Neural progenitor cell (in vitro differentiated cells): ENCODE measurements at places on chromosomes 2 and 18.

DNA sequence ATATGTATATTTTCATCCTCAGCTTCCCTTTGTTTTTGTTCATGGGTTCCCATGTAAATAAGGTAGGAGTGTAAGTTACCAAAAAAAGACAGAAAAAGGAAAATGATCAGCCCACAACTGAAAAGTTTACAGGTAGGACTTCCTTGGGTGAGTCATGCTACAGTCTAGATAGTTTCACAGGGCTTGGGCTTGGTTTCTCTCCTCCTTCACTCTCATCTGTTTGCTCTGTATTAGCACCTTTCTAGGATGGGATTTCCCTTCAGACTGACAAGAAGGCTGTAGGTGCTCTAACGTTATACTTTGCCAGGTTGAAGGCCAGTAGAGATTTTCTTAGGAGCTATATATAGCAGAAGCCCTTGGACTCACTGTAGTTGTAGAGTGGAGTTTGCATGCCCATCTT, 57.9 kb downstream of the FAM171B start:
- no peak for DNase-seq

DNA sequence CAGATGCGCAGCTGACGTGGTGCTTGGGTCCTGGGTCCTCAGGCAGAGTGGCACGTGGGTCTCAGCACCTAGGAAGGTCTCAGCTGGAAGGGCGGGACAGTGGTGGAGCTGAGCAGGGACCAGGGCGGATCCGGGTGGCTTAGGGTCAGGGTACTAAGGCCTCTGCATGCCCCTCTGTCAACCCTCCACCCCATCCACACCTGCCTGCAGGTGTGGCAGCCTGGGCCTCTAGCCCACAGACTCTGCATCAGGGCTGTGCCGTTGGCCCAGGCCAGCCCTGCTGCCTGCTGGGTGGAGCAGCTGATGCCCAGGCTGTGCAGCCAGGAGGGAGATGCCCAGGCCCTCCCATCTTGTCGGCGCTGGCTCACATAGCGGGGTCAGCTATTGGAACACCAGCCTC, 24.6 kb upstream of the OTOS start:
- DNase-seq, result no peak

DNA sequence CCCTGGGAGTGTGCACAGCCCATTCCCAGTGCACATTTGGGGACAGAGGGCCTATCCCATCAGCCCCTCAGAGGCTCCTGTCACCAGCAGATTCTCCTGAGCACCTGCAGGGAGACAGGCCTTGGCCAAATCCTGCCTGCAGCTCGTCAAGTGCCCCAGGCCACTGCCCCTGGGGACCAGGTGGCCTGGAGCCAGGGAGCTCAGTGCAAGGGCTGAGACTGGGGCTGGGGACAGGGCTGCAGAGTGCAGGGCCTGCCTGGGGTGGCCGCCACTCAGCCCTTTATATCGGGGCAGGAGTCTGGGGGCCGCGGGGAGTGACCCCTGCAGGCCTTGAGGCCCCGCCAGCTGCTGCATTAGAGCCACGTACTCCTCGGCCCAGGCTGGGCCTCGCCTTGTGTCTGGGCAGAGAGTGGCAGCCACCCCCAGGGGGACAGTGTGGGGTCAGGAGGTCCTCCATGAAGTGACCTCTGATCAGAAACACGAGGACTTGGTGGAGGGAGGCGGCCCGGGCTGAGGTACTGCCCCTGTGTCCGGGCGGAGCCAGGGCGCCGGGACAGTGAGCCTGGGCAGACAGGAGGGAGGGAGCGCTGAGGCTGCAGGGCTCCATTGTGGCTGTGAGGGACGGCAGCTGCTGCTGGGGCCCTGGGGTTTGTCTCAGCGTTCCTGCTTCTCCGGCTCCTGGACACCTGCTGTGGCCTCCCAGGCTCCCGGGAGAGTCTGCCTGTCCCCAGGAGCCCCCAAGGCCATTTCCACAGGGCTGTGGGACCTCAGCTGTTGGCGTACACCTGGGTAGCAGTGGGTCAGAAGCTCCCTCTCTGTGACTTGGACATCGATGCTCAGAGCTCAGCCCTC, 24.2 kb downstream of the GPC1 start:
- peak; percentile 45 for DNase-seq

DNA sequence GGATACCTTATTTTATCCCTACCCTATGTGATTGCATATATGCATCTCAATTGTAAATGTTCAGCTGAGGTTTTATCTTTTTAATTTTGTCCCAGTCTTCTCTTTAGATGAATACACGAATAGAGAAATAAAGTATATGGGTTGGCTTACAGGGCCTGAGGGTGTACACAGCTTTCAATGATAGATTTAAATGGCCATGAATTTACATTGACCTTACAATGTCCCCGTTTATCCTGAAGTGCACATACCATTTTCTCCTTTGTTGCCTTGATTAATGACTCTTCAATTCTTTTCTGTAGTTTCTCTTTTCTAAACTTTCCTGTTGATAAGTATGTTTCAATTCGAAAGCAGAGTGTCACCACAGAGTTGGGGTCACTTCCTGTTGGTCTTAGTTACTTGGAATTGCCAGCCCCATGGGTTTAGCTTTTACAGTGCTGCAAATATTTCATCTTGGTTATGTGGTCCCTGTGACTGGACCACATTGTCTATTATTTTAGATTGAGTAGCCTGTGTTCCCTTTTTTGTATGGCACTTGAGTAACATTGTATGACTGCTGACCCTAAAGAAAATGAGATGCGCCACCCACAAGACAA, 1616.3 kb upstream of the ACVR2A start:
- DNase-seq, result no peak

GRCh38 chr2:21013043-21013816, 30.6 kb downstream of the APOB start:
- DNase-seq, result no peak

GRCh38 chr2:28544922-28545589, 49.2 kb downstream of the PLB1 start:
- no peak for DNase-seq

DNA sequence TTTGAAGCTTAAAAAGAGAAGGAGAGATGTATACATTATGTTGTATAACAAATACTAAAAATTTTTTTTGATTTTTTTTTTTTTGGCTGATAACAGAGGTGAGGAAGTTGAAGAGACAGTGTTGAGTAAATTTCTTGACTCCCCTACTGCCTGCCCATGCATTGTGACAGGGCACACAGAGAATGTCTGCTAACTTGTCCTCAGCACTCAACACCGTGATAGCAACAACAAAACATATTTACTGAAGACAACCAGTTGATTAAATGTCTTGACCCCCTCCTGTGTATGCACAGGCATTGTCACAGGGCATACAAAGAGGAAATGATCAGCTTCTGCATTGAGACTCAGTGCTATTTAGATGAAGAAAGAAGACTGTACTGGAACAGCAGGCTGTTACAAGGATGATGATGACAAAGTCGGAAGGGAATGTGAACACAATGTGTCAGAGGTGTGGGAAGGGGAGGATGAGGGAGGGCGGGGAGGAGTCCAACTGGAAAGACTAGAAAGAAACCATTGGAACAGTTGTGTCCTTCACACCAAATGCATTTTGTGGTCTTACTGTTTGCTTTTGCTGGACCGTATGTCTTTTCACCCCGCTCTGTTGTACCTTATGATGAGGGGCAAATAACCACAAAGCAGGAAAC, 89.5 kb downstream of the CERS6 start:
- peak; percentile 49 for DNase-seq

DNA sequence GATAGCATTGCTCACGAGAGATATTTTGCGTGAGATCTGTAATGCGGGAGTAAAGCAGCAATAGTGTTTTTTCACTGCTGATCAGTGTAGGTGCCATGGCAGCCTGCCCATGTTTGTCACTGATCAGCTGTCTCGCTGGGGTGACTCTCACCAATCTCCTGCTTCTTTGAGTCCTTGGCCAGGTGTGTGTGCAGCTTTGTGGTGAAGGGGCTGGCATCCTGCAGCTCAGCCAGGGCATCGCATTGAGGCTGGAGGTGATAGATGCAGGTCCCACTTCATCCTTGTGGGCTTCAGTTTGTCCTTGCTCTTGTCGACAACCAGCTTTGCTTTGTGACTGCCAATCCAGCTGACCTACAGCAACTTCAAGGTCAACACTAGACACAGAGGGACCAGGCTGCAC, 258.3 kb upstream of the CXCR4 start:
- DNase-seq, result no peak

DNA sequence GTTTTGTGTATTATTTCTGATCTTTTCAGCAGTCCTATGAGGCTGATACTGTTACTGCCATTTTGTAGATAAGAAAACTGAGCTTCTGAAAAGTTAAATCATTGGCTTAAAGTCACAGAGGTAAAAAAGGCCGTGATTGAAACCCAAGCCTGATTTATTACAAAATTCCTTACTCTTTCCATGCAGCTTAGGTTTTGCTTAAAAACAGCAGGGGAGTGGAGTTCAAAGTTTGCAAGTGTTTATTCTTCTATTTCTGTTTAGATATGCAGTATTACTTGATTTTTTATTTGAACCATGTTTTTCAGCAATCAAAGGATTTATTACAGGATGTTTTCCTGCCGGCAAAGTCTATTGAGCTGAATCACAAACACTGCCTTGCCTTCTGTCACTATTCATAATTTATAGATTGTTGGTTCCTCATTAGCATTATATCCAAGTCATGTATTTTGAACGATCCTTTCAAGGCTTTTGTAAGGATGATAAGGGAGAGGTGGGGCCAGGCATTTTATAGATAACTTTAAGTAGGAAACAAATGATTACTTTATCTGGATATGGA, 31.9 kb upstream of the MSTN start:
- DNase-seq, result no peak

GRCh38 chr2:137607722-137608318, 356.5 kb upstream of the HNMT start:
- DNase-seq, result peak; percentile 16

DNA sequence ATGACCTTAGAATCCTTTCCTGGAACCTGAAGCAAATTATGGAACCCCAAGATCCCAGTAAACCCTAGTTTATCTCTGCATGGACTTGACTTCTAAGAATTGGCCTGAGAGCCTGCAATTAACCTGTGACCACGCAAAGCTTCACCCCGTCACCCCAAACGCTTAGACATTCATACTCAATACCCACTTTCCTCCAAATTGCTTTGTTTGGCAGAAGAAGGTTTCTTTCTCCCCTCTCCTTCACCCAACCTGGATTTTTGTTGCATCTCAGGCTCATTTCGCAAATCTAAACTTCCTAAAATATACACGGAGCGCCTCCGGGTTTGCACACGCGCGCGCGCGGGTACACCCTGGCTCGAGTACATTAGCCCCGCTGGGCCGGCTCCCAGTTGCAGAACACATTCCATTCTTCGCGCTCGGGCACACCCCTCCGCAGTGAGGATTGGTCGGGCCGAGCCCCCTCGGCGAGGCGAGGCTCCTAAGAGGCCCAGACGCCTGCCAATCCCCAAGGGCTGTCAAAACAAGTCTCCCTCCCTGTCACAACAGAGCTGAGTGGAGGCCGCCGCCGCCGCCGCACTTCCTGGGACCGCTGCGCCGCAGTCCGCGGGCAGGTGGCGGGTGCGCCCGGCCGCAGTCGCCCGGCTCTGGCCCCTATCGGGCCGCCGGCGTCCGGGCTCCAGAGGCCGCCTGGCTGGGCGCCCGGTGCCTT, at the start of gene PLCL1:
Gene PLCL1, plus strand, starts transcription at position 545 of the 709 bp plus-strand sequence.
- peak; percentile 97 for DNase-seq

- DNase-seq, result no peak
Measured at GRCh38 chr2:167856190-167856589, 391.2 kb downstream of the STK39 start.
